Mucosa of gallbladder (tissue), 1 donor: ENCODE measurements at places on chromosomes 11 and 22. TPM values are rescaled to one million over a fixed set of nuclear protein-coding genes. Genes with fewer than 3 reads are reported as not detected.
A peak's percentile ranks its signal among the peaks of the same experiment; 100 is the strongest.

GRCh38 chr11:100663583-100663982, 23.5 kb upstream of the ARHGAP42 start:
- DNase-seq, result no peak

DNA sequence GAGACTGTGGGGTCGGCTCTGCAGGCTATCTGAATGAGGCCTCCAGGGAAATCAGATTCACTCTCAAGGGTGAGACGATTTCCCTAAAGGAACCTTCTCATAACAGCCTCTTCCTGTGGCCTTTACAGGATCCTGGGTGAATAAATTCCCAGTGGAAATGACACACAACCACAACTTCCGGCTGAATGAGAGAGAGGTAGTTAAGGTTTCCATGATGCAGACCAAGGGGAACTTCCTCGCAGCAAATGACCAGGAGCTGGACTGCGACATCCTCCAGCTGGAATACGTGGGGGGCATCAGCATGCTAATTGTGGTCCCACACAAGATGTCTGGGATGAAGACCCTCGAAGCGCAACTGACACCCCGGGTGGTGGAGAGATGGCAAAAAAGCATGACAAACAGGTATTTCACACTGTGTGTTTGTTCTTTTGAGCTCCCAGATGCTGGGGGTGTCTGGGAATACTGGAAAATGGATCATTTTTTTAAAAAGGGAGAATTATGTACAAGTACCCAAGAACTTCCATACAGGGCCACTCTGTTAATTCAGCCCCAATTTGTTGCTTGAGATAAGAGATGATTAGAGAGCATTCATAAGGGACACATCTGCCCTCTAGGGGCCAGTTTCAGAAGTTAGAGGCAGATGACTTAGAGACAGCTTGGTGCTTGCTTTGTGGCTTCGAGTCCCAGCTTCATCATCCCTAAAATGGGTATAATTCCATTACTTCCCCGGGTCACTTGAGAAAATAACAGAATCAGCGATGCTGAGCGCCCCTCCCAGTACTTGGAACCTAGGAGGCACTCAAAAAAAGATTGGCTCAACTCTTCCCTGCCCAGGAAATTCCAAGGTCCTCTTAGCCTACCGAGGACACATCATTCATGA, 10.2 kb downstream of the SERPIND1 start:
- DNase-seq, result peak; percentile 46

GRCh38 chr22:45233386-45233785, 7.3 kb downstream of the KIAA0930 start:
- DNase-seq, result no peak

The LMNTD2 gene
- 7.5 TPM for total RNA-seq

DNA sequence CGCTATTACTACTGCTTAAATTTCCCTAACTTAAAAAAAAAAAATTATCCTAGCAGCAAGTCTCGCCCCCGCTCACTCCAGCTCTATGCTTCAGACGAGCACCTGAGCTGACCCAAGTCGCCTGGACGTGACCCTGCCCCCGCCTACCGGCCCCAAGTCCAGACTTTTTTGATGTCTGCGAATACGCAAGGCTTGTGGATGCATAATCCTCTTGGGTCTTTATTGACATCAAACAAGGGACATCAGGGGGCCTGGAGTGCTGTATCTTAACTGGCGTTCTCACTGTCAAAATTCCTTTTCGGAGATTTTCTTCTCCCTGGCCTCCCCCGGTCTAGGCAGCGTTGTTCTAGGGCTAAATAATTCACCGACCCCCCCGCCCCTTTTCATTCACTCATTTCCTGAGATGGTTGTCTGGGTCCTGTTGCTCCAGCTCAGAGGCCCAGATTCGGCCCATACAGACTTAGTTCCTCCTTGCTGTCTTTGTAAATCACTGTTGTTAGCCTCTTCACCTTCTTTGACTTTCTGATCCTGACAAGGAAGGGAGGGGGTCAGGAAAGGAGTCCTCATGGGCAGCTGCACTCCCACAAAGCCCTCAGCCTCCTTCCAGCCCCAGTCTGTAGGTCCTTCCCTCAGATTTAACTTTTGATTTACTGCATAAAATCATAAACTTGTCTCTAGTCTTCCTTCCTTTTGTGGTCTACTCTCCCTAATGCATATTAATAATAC, 601 bp upstream of the LRP4 start:
- no peak for DNase-seq

GRCh38 chr11:126407101-126407521, 51.6 kb downstream of the ST3GAL4 start:
- DNase-seq, result no peak

DNA sequence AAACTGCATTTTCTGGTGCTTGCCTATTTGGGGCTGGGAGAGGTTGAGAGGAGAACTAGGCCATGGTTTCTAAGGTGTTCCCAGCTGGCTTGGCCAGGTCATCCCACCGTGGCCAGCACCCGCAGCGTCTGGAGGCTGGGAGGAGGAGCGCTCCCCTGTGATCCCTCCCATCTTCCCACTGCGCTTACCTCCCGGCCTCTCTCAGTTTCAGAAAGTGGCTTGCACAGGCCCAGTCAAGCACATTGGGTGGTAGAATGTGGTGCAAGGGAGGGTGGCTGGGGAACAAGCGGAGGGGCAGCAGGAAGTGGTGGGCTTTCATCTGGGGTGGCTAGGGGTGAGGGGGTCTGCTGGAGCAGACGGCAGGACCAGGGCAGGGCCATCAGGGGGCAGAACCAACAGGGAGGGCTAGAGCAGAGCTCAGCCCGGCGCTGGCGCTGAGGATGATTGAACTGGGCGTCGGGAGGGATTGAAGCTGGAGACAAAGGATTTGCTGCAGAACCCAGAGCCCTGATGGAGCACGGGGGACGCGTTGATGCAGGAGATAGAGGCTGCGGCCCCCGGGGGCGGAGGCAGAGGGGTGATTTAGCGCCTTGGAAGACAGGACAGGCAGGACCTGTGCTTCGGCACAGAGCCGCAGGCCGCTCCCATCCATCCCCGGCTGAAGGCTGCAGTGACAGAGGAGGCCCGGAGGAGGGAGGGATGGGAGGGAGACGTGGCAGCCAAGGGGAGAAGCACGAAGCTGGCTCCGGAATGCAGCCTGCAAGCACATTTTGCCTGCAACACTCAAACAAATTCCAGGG, 76.0 kb downstream of the TRIM29 start:
- DNase-seq, result no peak
